ENCODE measurements at places on chromosomes 11 and 22.
A peak's percentile ranks its signal among the peaks of the same experiment; 100 is the strongest.

GRCh38 chr22:50436841-50437341 is 37.9 kb downstream of the SBF1 start:
- DNase-seq: no peak

- DNase-seq: no peak
Measured at GRCh38 chr11:18804199-18804999, 12.8 kb upstream of the PTPN5 start.

- no peak for DNase-seq
Measured at GRCh38 chr11:87754685-87755084, 420.6 kb downstream of the RAB38 start.

DNA sequence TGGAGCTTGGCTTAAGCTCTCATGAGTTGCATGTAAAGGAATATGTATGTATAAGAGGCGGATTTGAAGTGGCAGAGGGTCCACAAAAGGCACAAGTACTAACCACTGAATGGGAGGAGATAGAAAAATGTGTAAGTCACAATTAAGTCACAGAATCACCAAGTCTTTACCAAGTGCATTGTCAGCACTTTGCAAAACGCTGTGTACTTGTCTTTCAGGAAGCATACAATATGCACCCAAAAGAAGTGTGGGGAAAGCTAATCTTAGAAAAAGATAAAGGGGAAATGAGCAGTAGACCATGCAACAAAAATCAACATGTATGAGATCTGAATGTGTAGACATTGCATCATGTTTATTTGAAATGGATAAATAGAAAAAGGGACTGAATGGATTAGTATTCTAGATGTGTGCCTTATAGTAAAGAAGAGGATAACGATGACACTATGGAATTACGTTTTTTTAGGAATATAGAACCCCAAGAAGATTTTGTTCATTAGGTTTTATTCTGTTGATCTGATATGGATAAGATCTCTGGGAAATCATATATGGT is 4.5 kb downstream of the CNTF start:
- no peak for DNase-seq

GRCh38 chr11:47534704-47535251 is 18.2 kb downstream of the CELF1 start:
- DNase-seq: no peak

- DNase-seq: no peak
Measured at GRCh38 chr11:26878959-26879581, 114.8 kb upstream of the FIBIN start.

- no peak for DNase-seq
Measured at GRCh38 chr22:33741025-33741424, 179.3 kb downstream of the LARGE1 start.

- DNase-seq: no peak
Measured at GRCh38 chr22:21949948-21950347, 2.7 kb downstream of the PPM1F start.

- DNase-seq: peak; percentile 22
Measured at GRCh38 chr11:116454020-116454645, 318.7 kb downstream of the BUD13 start.

- no peak for DNase-seq
Measured at GRCh38 chr11:116300232-116300631, 472.6 kb downstream of the BUD13 start.

DNA sequence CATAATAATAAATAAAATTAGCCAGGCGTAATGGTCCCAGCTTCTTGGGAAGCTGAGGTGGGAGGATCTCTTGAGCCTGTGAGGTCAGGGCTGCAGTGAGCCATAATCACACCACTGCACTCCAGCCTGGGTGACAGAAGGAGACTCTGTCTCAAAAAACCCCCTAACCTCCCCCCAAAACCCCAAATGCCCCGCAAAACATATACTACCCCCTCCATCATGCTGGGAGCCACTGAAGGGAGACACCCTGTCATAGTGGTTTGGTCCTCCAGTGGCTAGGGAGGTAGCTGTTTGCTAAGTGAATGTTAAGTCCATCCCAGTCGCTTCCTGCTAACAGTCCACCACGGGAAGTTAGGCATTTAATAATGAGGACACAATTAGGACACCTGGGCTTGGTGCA is 125.0 kb downstream of the ABTB2 start:
- no peak for DNase-seq

- DNase-seq: peak; percentile 64
Measured at GRCh38 chr11:59135648-59136461, 6.8 kb upstream of the FAM111A start.

- DNase-seq: no peak
Measured at GRCh38 chr11:124109377-124109776, 5.9 kb upstream of the VWA5A start.

GRCh38 chr11:78659326-78660270 is 84.9 kb upstream of the NARS2 start:
- DNase-seq: no peak

GRCh38 chr11:102926961-102927623 is 28.4 kb downstream of the MMP13 start:
- no peak for DNase-seq

- DNase-seq: no peak
Measured at GRCh38 chr11:134742224-134742612, 330.2 kb upstream of the B3GAT1 start.

DNA sequence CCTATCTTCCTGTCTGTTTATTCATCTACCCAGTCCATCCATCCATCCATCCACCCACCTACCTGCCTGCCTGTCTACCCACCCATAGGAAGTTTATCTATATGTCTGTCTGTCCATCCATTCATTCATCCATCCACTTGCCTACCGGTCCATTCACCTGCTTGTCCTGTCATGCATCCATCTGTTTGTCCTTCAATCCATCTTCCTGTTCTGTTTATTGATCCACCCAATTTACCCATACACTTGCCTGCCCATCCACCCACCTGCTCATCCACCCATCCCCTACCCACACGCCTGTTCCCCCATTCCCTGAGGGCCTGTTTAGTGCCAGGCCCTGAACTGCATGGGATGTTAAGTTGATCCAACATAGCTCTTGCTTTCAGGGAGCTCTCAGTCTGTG is 18.4 kb downstream of the PARVG start:
- DNase-seq: no peak

DNA sequence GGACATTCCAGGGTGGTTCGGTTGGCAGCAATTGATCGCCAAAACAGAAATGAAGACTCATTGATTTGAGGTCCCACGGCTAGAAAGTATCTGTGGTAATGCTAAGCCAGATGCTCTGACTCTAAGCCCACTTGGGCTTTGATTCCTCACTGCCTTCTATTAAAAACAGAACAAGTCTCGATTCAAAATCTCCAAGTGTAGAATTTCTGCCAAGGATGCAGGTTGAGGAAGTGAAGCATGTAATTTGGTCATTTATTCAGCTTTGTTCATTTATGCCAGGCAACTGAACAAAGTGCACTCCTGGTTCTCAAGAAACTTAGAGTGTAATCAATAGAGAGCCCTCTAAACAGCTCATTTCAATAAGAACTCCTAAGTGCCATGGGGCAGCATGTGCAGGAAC is 2.3 kb upstream of the CEP295 start:
- DNase-seq: no peak

GRCh38 chr11:44886790-44887140 is 63.9 kb downstream of the TP53I11 start:
- no peak for DNase-seq

- DNase-seq: no peak
Measured at GRCh38 chr22:37075822-37076433, 24.4 kb downstream of the KCTD17 start.

DNA sequence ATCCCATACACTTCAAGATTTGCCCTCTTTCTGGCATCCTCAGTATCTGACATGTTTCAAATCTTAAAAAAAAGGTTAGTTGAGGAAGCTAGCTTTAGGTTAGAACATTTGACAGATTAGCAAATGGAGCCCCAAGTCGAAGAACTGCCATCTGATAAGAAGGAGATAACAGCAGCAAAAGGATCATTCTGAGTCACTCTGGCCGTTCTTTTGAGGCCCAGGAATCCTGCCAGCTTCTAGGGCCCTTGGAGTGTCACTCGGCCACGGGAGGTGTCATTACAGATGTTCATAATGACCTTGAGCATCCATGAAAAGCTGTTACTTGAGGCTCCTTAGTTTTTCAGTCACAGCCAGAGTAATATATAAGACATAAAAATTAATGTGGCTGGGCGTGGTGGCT is 132.1 kb upstream of the RASSF10 start:
- no peak for DNase-seq

DNA sequence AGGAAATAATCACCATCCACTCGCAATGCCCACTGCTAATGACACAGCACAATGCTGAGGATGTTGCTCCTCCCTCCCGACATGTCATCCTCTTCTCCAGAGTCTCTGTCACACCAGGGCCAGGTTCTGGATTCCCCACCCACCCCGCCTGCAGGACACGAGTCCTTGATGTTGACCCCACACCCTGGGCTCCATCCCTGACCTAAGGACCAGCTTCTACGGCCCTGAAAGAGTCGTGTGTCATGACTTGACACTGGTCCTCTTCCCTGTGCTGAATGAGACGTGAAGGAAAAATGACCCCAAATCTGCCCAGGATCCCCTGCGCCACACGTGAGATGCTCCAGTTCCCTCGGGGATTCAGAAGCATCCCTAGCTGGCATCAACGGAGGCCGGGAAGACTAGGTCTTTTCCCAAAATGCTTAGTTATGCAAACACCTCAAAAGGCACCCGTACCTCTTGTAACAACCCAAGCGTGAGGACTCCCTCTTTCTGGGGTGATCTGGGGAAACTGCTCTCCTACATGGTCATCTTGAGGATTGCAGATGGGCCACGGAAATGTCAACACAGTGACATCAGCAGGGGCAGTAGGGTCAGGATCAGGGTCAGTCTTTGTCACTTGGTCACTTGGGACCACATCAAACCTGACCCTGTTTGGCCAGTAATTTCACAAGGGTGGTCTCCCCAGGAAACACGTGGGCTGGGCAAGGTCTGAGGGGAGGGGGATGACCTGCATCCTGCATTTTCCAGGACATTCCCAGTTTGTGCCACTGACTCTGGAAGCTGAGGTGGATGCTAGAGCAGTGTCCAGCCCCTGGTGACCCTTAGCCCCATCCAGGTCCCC is 42.0 kb downstream of the IGLL5 start:
- DNase-seq: no peak

- DNase-seq: no peak
Measured at GRCh38 chr11:34997952-34998528, 81.6 kb downstream of the PDHX start.

DNA sequence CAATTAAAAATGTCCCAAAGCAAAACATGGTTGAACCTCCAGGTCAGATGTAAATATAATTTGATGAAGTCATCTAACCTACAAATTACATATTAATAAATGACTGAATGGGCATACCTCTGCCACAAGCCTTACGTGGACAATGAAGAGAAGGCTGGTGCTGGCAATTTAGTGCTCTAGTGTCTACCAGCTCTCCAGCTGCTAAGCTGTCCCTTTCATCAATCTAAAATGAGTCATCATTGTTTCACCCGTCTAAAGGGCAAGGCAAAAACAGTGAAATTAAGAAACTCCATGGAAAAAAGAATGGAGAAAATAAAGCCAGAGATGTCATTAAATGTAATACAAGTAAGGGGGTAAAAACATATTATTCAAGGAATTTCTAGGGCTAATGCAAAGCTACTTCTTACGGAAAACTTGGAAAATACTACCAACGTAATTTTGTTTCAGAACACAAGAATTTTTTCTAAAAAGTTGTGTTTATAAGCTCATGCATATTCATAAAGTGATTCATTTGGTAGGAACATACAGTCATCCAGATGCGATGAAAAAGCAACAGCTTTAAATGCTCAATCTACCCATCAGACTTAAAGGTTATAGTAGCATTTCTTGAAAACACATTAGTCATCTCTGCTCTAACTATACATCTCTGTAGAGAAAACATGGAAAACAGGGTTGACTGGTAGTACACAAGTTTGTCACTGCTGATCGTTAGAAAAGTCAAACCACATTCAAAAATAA is 71.5 kb downstream of the SIK3 start:
- DNase-seq: peak; percentile 56

DNA sequence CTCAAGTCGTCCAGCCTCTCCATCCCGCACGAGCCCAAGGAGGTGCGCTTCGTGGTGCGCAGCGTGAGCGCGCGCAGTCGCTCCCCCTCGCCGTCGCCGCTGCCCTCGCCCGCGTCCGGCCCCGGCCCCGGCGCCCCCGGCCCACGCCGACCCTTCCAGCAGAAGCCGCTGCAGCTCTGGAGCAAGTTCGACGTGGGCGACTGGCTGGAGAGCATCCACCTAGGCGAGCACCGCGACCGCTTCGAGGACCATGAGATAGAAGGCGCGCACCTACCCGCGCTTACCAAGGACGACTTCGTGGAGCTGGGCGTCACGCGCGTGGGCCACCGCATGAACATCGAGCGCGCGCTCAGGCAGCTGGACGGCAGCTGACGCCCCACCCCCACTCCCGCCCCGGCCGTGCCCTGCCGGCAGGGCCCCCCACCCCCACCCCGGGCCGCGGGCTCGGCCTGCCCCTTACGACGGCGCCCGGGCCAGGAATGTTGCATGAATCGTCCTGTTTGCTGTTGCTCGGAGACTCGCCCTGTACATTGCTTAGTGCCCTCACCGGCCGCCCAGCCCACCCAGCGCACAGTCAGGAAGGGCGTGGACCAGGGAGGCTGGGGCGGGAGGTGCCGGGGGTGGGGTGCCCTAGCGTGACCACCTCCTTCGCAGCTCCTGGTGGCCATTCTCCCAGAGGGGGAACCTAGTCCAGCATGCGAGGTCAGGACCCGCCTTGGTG is 6.9 kb upstream of the ACR start:
- no peak for DNase-seq

DNA sequence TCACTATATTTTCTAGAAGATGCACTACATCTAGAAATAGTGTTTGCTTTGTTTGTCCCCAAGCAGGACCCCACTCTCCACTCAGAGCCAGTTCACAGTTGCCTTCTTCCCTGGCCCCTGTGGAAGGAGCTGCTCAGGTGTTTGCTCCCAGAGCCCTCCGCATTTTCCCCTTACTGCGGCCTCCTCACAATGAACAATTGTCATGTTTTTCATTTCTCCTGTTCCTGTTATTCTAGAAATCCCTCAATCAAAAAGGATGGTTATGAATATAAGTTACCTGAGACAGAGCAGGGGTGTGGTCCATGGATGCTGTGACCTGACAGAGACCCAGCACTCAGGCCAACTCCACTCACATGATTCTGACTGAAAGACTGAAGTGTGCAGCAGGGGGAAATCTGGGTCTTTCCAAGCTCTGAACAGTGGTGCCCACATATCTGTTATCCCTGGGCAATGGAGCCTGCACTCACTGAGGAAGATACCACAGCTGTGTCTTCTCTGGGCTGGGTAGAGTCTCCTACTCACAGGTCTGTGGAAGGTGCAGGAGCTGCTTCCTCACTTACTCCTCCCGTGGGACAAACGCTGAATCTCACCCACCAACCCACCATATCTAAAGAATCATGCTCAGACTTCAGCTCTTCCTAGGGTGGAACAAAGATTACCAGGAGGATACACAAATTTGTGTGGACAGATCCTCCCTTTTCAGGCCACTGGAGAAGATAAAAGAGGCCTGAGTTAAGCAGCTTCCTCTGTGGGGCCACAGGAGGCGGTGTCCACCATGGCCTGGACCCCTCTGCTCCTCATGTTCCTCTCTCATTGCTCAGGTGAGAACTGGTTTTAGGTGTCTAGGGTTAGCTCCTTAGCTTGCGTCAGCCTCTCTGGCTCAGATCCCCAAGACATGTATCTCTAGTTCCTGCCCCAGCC is 87.1 kb upstream of the TOP3B start:
- no peak for DNase-seq

Data from foreskin melanocyte (primary cell).